ENCODE measurements at places on chromosomes 4 and X.

DNA sequence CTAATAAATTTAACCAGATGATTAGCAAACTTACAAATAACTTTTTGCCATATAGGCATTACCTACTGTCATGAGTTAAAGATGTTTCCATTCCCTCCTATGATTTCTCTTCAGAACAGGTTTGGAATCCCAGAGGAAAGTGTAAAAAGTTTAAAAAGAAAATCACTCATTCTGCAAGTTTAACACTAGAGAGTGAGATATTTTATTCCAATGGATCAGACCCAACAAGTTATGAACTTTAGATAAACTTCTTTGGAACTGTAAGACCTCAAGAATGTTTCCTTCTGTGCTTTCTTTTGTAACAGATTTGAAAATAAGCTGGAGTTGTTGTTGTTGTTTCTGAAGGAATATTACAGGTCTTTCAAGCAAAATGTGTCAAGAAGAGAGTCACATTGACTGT, 51.6 kb downstream of the PPP3CA start:
- no peak for DNase-seq

DNA sequence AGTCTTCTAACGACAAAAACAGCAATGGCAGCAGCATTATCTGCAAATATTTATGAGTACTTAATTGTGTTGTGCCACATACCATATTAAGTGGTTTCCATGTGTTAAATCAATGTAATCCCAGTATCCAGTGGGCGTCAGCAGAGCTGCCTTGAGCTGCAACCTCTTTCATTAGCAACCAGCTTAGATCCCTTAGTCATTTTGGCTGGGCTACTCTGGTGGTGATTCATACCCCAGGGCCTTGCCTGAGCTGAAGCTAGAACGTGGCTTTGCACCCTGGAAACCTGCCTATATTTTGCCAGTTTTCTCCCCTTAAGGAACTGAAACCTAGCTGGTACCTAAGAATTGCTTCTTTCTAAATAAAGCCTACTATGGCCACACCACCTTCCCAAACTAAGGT, 474.3 kb upstream of the FTHL17 start:
- DNase-seq: no peak

DNA sequence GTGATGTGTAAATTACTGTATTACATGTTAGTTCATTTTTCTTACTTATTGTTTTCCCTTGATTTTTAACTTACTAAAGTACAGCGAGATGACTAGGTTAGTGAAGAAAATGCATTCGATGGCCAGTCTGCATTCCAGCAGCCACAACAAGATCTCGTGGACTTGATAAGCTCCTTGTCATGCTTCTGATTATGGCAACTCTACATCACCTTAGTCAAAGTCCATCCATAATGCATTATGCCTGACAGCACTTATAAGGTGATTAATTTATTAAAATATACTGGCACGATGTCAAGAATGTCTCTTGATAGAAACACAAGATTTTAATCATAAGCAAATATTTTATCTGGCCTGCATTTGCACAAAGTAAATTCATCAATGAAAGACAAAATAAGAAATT, 109.9 kb upstream of the NAP1L5 start:
- no peak for DNase-seq

DNA sequence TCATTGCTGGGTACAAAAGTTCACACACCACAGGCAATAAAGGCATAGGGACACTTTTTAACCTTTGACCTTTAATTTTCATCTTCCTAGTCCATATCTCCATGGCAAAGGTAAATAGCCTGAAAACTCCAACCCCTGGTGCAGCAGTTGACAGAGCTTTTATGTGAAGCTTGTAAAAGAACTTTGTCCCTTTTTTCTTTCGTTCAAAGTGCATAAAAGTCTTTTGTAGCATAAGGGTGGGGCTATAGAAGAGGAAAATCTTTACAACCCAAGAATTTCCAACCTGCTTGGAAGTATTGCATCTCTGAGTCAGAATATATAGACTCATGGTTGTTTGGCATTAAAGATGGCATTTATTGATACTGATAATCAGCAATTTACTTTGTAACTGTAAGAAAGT, 20.4 kb downstream of the POF1B start:
- DNase-seq: no peak

DNA sequence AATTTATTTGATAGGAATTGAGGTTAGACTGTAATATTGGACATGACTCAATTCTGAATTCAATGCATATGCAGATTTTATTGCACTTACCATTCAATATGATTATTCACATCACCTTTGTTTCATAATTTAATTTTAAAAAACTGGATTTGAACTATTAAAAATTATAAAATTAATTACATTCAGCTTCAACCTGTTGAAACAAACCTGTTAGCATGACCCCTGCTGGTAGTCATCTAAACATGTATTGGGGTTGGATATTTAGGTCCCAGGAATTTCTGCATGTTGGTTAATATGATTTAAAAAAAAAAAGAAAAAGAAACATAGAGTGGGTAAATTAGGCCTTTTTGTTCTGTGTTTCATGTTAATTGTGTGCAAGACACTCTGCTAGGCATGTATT, 85.9 kb downstream of the ARSJ start:
- no peak for DNase-seq

DNA sequence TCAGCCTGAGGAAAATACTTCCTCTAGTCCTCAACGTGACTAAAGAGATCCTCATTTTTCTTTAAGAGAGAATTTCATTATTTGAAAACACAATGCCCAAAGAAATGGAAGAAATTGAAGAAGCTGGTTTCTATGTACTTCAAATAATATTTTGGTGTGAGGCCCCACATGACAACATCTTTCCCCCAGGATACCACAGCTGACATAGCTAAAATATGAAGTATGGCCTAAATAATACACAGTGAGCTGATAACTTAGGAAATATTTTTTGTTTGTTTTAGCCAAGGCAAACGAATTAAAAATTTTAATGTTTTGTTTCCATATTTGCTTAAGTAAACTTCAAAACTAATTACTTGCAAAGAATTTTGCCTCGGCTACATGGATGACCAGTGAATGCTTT, 149.2 kb downstream of the CBR4 start:
- no peak for DNase-seq

GRCh38 chr4:112673076-112673475, 36.1 kb downstream of the LARP7 start:
- no peak for DNase-seq

GRCh38 chr4:177408023-177408422, 34.2 kb downstream of the AGA start:
- DNase-seq: no peak

GRCh38 chrX:112857478-112857878, 16.8 kb upstream of the AMOT start:
- no peak for DNase-seq

DNA sequence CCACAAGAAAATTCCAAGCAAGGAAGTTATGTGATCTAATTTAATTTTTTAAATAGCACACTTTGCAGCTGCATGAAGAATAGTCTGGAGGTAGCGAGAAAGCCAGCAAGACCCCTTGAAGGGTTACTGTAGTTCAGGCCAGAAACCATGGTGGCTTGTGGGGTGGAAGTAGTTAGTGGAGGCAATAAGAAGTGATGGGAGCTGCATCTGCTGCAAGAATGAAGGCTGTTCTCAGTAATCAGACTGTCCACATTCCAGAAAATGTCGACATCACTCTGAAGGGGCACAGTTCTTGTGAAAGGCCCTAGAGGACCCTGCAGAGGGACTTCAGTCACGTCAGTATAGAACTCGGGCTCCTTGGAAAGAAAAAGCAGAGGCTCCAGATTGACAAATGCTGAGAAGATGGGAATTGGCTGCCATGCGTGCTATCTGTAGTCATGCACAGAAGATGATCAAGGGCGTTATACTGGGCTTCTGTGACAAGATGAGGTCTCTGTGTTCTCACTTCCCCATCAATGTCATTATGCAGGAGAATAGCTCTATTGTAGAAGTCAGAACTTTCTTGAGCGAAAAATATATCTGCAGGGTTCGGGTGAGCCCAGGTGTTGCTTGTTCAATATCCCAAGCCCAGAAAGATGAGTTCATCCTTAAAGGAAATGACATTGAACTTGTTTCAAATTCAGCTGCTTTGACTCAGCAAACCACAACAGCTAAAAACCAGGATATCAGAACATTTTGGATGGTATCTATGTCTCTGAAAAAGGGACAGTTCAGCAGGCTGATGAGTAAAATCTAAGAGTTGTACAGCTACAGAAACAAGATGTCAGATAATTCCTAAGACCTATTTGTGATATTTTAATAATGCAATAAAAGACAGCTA, 254.2 kb downstream of the CBR4 start:
- DNase-seq: no peak

DNA sequence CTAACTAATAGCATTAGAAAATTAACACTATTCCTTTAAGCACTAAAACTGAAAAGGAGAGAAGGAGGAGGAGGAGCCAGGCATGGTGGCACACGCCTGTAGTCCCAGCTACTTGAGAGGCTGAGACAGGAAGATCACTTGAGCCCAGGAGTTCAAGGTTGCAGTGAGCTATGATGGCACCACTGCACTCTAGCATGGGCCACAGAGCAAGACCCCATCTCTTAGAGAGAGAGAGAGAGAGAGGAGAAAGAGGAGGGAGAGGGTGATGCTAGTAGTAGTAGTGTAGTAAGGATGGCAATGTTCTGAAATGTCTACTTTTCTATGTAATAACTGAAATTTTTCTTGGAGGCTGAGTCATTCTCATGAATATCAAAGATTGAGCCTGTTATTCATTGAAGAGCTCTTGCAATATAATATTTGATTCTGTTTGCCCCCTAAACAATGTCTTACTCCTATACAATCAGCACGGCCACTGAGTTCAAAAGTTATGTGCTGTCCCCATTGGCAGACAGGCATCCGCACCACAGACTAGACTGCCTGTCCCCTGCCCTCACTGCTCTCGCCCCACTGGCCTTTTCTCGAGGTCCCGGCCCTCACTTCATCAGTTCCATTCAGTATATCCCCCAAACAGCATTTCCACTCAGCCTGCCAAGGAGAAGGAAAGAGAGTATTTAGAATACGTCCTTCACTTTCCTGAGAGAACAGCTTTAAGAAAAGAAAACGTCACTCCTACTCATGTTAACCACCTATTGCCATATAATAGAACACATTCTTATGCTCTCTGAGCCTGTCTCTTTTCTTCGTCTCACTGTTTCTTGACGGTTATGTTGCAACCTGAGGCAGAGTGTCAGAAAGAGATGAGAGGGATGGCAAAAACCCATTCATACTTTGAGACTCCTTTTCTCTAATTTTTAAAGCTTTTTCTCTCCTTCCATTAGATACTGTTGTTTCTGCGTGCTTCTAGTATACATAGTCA, 238.1 kb downstream of the PALLD start:
- DNase-seq: no peak

DNA sequence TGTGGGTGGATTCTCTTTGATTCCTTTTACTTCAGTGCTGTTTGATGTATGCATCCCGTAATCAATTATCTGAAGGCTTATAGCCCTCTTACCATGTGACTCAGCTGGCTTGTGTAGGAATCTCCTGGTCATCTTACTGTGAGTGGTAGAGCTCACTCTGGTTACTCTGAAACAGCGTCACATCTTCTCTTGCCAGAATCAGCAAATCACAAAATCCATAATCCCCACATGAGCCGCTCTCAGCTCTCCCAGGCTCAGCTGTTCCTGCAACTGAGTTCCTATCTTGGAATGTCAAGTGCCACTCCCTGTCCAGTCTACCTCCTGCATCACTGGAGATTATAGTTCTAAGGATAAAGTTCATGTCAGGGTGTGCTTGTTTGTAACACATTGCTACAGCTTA, 278.0 kb downstream of the FBXO8 start:
- DNase-seq: no peak

- no peak for DNase-seq
Observed at GRCh38 chrX:12308420-12308819, 170.1 kb downstream of the FRMPD4 start.

- DNase-seq: no peak
Observed at GRCh38 chr4:13427599-13428325, 56.4 kb downstream of the RAB28 start.

- no peak for DNase-seq
Observed at GRCh38 chr4:125734504-125734903, 419.7 kb downstream of the FAT4 start.

- DNase-seq: no peak
Observed at GRCh38 chr4:70062000-70062399, 11.8 kb downstream of the HTN1 start.

DNA sequence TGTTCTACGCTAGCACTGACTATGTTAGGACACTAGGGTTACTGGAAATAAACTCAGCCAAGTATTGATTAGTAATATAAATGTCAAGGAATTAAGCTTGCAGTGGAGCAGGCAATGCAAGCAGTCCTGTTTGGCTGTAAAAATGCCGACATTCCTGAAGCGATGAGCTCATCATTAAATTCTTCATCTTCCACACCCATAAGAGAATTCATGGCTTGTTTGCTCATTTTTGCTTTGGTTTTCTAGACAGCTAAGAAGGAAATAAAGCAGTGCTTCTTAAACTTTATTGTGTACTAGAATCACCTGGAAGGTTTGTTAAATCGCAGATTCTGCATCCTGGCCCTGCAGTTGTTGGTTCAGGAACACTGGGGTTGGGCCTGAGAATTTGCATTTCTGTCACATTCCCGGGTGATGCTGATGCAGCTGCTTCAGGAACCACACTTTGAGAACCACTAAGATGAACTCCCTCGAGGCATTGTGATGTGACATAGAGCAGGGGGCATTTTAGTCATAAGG, 17.8 kb downstream of the ANXA3 start:
- DNase-seq: no peak

- no peak for DNase-seq
Observed at GRCh38 chr4:146073517-146073916, 102.0 kb upstream of the LSM6 start.

- no peak for DNase-seq
Observed at GRCh38 chr4:4406455-4407298, 19.8 kb downstream of the NSG1 start.

DNA sequence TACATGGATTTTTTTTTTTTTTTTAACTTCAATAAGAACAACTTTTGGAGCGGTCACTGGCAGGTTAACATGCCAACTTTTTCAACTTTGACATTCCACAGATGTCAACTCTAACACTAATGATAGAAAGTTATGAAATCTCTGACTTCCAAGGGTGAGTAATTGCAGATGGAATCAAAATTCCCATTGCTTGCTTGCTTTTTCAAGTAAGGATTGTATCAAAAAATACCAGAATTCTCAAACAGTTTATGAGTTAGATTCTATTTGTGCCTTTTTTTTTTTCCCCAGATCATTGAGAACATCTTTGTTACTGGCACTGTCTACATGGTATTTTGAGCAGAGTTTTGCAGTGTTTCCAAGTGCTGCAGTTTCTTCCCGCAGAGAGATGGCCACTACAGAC, 50.3 kb upstream of the OTUD4 start:
- DNase-seq: no peak

- no peak for DNase-seq
Observed at GRCh38 chrX:39674490-39675161, 423.1 kb downstream of the BCOR start.

DNA sequence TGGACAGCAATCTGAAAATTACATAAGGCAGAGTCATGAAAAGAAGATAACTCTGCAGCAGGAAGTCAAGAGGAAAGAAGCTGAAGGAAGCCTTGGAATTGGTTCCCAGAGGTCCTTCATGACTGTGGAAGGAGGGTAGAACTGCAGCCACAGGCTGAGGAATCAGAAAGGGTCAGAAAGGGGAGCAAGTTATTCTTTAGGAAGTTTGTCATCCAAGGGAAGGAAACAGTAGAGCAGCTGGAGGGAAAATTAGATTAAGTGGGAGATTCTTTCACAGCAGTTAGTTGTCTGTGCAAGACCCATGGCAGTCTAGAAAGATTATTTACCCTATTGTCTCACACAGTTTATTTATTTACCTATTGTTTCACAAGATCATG, 9.3 kb upstream of the ADH1C start:
- DNase-seq: no peak

GRCh38 chr4:158814636-158815330, 46.0 kb downstream of the FNIP2 start:
- DNase-seq: no peak
